Calu3 (cell line): ENCODE measurements at places on chromosomes 12 and 14. TPM values are rescaled to one million over a fixed set of nuclear protein-coding genes. Genes with fewer than 3 reads are reported as not detected.

DNA sequence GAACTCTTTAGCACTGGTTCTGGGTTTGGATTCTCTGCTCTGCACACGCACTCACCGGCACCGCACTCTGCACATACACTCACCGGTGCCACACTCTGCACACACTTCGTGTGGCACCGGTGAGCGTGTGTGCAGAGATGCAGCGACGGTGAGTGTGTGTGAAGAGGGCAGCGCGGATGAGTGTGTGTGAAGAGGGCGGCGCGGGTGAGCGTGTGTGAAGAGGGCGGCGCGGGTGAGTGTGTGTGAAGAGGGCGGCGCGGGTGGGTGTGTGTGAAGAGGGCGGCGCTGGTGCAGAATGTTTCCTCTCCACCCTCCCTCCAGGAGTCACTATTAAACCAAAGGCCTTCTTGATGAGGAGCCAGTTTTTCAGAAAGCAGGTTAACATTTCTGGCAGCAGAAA, 49.2 kb upstream of the MMP17 start:
- DNase-seq, result no peak

Gene SIX6
- total RNA-seq, result not detected in 2 replicates

DNA sequence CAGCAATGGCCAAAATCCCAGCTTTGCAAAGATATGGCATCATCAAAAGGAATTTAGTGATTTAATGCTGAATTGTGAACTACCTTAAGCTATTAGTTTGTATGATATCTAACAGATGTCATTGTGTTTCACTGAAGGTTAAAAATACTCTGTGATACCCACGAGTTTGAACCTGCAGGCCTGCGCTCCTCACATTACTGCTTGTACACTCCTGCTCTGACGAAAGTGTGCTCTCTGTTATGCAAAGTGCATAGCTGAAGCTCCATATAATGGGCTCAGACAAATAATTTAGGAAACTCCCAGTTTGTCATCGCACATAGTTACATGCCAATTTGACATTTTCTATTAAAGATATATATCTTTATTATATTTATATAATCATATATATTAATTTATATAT, 52.2 kb downstream of the SPPL3 start:
- no peak for DNase-seq

Gene ANO4
- 1.3 and 1.9 TPM in 2 replicates for total RNA-seq

DNA sequence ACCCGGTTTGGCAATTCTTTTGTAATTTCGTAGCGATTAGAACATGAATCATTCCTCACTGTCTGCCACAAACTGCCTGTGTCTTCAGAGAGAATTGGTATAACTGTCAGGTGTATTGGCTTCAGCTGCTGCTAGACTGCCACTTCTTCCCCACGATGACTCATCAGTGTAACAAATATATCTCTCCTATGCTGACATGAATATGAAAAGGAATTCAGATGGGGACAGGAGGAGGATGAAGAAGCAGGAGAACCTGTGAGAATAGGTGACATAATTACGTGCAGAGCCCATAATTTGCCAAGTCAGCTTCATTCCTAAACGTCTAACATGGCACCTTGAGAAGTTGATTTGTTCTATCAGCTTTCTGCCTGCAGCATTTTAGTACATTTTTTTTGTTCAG, 64.9 kb downstream of the FRMD6 start:
- no peak for DNase-seq

Gene CATSPERB
- total RNA-seq, result 10.2 and 14.3 TPM in 2 replicates
